MM.1S (cell line): ENCODE measurements at places on chromosomes 6 and 20.

DNA sequence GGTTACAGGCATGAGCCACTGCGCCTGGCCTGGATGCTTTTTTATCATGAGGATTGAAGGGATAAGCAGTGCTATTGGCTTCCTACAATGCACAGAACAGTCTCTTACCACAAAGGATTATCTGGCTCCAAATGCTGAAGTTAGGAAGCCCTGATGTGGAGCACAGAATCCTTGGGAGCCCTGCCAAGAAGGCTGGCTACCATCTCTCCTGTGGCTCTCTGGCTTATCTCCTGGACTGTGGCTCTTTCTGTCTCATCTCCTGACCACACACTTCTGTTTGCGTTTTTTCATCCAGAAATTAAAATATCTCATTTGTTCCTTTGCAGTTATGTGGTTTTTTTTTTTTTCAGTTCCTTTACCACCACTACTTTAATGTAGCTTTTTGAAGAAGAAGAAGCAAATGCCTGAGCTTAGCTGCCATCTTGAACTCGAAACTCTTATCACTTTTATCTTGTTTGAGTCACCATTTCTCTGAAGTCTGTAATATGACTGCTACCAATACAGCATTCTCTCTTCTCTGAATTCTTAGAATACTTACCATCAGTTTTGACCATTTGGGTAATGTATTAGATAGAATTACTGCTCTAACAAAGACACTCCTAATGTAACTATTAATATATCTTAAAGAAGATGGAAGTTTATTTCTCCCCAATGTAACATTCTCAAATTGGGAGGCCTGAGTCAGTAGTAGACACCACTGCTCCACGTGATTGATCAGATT, 1044.7 kb downstream of the KIF16B start:
- no peak for DNase-seq

GRCh38 chr20:18794428-18794787, 19.2 kb upstream of the SCP2D1 start:
- DNase-seq, result no peak

GRCh38 chr20:62367633-62368391, 700 bp upstream of the LAMA5 start:
- DNase-seq, result no peak

- DNase-seq, result no peak
These were observed 1.8 kb downstream of the TREM1 start for GRCh38 chr6:41284726-41285125.

DNA sequence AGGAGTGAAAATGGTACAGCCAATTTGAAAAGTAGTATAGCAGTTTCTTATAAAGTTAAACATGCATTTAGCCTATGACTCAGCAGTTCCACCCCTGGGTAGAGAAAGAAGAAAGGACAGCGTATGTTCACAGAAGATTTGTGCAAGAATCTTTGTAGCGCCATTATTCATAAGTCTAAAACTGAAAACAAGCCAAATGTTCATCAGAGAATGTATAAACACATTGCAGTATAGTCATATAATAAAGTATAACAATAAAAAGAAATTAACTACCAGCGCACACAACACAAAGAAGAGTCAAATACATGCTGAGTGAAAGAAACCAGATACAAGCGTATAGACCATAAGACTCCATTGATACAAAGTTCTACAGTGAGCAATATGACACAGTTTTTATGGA, 294.0 kb downstream of the SAMD5 start:
- DNase-seq, result no peak

DNA sequence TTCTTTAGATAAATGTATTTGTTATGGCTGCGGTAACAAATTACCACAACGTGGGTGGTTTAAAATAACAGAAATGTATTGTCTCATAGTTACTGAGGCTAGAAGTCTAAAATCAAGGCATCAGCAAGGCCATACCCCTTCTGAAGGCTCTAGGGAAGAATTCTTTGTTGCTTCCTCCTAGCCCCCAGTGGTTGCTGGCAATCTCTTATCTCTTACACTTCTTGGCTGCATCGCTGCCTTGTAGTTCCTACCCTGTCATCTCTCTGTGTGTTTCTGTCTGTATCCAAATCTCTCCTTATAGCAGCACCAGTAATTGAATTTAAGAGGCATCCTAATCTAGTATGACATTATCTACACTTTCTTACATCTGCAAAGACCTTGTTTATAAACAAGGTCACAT, 534.7 kb downstream of the PHF3 start:
- DNase-seq, result no peak

- DNase-seq, result no peak
These were observed 15.8 kb downstream of the HDDC2 start for GRCh38 chr6:125285936-125286335.

GRCh38 chr6:28090917-28091586, 10.7 kb downstream of the ZNF165 start:
- DNase-seq, result no peak

DNA sequence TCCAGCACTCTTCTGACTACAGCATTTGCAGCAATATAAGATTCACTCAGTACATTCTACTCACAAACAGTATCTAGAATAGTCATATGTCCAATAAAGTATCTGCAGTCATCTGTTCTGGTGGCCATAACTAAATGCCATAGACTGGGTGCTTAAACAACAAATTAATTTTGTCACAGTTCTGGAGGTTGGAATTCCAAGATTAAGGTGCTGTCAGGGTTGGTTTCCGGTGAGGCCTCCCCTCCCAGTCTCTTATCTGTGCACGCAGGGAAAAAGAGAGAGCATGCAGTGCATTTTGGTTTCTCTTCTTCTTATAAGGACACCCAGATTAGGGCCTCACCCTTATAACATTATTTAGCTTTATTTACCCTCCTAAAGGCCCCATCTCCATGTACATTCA, 21.3 kb upstream of the NUS1 start:
- no peak for DNase-seq

DNA sequence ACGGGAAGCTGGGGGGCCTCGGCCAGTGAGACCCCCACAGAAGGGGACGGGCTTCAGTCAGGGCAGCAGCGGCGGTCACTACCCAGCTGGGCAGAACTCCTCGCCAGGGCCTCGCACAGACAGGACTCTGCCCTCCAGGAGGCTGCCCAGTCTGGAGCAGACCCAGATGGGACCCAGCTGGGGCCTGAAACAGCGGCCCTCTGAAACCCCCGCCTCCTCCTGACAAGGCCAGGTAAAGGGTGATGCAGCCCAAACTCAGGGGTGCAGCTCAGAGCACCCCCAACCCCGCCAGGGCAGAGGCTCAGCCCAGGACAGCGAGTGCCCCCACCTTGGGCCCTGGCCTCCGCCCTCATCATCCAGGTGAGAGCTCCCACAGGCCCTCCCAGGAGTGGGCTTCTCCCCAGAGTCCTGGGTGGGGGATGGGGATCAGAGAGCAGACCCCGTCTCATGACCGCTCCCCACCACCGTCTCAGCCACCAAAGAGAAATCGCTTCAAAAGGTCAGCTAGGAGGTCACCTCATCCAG, 2.2 kb downstream of the EEF1A2 start:
- no peak for DNase-seq

DNA sequence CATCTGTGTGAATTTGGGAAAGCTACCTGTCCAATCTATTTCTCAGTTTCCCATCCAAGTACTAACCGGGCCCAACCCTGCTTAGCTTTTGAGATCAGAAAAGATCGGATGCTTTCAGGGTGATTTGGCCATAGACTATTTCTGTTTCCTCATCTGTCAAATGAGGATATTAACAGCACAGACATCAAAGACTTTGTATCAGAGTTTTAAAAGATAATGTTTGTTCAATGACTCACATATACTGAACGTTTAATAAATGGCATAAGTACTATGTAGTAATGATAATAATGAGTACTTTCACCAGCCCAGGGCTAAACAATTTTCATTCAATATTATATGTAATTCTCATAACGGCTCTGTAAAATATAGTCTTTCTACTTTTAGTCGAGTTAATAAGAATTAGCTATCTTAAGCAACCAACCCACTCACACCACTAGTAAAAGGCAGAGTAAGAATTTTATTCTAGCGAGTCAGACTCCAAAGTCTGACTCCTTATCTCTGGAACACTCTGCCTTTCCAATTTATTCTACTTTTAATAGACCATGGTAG, 216.5 kb downstream of the ARHGAP18 start:
- no peak for DNase-seq

DNA sequence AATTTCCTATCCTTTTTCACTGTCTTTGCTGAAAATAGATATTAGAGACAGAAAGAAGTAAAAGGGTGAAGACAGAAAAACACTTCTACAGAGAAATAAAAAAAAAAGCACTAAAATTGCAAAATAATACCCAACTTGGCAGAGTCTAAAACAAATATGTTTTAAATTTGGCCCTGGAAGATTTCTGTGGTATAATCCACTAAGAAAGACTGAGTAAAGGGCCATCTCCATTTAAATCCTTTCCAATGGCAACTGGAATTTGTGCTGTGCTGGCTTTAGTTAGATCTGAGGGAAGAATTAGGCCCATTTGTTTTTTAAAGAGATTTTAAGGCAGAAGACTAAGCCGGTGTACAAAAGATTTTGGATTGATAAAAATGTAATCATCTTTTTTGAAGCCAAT, 321.2 kb downstream of the GJA1 start:
- no peak for DNase-seq

GRCh38 chr6:105500693-105501092, 97.8 kb upstream of the PREP start:
- no peak for DNase-seq

DNA sequence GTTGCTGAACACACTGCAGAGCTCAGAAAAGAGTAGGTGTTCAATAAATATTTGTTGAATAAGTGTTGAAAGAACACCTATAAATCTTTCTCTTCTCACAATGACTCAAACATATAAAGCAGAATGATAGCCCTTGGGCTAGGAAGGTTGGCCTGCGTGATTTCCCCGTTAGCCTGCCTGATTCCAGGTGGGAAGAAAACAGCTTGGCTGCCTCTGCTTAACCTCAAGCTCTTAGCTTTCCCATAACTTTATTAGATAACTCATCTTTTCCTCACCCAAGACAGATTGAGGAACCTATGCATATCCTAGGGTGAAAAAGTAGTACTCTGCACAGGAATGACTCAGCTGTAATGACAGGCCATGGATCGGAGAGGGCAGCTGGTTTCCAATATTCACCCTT, 300.3 kb upstream of the ID4 start:
- no peak for DNase-seq

GRCh38 chr20:32356622-32357374, 1.3 kb upstream of the ASXL1 start:
- DNase-seq, result no peak

DNA sequence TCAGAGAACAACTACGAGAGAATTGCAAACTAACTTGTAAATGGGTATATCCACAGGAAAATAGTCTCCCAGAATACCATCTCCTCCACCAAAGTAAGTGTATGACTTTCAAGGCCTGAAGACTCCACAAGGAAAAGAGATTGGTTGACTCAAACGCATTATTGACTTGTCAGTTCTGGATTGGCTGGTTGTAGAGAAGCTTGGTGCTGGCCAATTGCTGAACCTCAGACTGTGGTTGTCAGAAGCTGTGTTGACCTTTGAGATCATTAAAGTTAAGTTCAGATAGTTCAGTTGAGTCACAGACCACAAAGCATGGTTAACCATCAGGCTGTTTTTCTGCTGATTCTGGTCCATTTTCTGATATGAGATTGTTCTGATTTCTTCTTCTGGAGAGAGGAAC, 388.3 kb downstream of the BMP2 start:
- DNase-seq, result no peak

DNA sequence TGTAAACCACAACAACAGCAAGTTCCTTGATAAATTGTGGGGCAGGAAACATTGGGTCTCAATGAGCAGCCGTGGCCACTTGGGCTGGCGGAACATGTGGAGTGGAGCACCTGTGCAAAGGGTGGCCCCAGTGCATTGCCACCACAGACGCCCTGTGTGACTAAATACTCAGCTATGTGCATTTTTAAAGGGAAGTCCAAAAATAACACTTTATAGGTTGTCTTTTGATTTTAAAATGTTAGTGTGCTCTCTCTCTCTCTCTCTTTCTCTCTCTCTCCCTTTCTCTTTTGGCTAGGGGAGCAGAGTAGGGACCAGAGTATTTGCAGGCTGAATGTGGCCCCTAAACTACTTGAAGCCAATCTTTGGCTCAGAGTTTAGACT, 236.3 kb downstream of the BCAS1 start:
- no peak for DNase-seq

- DNase-seq, result no peak
These were observed 75.0 kb downstream of the SHLD1 start for GRCh38 chr20:5825130-5825719.

DNA sequence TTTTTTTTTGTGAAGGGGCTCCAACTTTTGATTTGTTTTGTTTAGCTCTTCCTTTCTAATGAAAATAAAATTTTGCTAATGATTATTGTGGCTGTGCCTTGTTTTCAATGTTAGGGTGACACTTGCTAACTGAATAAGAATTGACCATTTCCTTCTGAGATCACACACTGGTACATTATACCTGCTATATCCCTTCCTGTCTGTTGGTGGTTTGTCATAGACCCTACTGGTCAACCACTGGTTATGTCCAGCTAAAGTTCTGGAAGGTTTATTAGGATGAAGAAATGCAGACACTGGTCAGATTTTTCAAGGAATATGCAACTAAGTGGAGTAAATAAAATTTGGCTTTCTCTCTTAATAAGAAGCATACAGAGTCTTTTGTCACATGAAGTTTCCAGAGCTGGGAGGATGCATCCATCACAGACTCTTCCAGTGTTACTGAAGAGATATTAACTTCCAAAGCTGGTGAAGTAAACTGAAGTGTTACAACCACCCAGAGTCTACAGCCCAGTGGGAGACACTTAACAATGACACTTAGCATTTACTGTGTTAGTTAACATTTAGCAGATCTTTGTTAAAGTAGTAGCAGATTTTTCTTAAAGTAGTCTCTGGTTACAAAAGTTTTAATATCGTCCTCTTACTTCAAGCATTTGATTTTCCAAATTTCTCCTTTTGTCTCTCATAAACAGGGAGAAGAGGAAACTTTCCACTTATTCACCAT, 19.7 kb upstream of the CALHM5 start:
- no peak for DNase-seq

- DNase-seq, result no peak
These were observed 250.1 kb downstream of the ATXN1 start for GRCh38 chr6:16511040-16511660.
